Astrocyte of the spinal cord (primary cell): ENCODE measurements at places on chromosomes 12 and 14.

GRCh38 chr12:79549531-79550271, 141.1 kb downstream of the PAWR start:
- DNase-seq, result peak; percentile 55

DNA sequence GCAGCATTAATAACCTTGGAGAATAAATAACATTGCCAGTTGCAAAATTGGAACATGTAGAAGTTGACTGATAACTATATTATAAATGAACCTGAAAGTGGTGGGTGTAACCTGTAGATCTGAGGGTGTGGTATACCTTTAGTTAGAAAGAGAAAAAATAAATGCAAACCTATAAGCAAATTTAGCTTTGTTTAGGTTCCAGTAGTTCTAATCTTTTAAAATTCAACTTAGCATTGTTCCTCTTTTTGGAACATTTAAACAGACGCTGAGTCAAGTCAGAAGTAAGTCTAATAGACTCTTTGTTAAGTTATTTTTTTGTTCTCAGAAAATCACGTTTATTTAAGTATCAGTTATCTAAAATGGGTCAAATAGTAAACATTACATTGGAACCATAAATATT, 120.0 kb downstream of the DNAI7 start:
- DNase-seq, result no peak

DNA sequence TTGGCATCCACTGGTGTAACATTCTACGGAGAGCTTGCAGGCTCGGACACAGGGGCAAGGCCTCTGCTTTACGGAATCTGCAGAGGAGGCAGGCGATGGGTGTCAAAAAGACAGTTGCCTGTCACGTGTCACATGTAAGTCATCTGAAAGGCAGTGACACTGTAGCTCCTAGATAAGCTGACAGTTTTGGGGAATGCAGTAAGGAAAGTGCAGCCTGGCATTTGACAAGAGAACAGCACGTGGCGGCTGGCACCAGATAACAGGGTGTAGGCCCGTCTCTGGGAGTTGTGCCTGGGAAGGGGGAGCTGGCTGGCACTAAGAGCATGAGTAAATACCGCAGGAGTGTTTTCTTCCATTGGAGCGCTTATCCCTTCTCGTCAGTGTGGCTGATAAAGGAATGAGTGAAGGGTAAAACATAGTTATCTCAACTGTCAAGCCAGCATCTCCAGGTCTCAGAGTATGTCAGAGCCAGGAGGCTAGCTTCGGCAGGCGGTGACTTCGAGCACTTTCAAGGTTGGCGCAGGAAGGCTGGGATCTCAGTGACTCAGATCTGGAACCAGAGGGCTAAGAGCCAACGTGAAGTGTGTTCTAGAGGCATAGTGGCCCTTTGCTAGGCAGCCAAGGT, 26.1 kb downstream of the ADCK1 start:
- no peak for DNase-seq

DNA sequence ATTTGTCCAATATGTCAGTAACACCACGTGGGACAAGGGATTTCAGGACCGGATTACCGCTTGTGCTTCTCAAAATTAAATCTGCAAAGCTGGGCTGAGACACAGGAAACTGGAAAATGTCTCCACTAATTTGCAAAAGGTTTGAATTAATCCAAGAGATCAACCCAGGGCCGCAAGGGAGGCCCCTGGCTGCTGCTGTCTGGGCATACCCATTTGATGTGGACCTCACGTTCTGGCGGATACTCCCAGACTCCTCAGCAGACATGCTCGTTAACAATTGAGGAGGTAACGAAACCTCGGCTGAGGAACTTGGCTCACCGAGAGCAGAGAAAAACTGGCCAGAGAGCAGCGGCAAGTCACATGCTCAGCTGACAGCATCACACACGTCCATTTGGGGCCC, 180.6 kb downstream of the SLC15A4 start:
- no peak for DNase-seq

GRCh38 chr14:26873362-26873960, 275.6 kb upstream of the NOVA1 start:
- DNase-seq, result no peak

DNA sequence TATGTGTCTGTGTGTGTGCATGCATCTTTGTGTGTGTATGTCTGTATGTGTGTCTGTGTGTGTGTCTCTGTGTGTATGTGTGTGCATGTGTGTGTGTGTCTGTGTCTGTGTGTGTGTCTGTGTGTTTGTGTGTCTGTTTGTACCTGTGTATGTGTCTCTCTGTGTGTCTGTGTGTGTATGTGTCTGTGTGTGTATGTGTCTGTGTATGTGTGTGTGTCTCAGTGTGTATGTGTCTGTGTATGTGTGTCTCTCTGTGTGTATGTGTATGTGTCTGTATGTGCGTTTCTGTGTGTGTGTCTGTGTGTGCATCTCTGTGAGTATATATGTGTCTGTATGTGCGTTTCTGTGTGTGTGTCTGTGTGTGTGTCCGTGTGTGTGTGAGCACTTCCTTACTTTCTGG, 39.6 kb upstream of the SMOC1 start:
- no peak for DNase-seq

DNA sequence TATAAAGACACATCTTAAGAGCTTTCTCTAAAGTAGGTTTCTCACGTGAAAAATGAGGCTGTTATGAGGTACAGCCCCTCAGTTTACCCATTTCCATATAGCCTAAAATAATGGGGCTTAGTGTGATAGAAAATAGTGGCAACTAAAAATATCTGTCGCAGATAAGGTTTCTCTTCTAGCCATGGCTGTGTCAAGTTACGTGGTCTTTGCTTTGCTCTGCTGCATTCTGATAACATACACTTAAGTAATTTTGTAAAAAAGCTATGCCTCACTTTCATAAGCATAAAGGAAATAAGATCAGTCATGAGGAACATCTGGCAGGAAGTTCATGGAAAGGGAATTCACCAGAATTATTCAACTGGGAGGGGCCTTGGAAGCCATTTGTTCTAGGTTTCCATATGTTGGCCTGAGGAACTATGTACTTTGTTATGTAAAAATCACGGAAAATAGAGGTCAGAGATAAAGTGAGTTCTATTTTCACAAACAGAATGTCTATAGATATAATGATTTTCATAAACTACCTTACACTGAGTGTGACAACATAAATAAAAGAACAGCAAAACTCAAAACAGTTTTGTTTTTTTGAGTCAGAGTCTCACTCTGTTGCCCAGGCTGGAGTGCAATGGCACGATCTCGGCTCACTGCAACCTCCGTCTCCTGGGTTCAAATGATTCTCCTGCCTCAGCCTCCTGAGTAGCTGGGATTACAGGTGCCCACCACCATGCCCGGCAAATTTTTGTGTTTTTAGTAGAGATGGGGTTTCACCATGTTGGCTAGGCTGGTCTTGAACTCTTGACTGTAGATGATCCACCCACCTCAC, 195.6 kb upstream of the KRR1 start:
- DNase-seq, result peak; percentile 77

- no peak for DNase-seq
These were observed 198.9 kb downstream of the BMP4 start for GRCh38 chr14:53757732-53758131.

GRCh38 chr12:19771858-19772257, 332.6 kb downstream of the AEBP2 start:
- peak; percentile 92 for DNase-seq

DNA sequence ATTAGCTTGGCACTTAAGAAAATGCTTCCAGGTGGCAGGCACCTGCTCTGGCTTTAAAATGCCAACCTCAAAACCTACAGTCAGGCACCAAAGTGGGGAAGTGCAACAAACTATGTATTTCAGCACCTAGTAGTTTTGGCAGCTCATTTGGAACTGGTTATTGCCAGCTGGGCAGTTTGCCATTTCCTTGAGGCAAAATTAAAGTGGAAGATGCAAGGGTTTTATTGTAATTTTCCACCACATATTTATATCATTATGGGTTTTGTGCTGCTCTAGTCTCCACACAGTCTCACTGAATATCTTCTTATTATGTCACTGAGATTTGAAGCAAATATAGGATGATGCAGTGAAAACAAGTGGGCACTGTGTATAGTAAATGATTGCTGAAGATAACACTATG, 117.0 kb downstream of the PRKD1 start:
- no peak for DNase-seq

- no peak for DNase-seq
These were observed 11.8 kb downstream of the SLC6A12 start for GRCh38 chr12:202081-202731.

- DNase-seq, result peak; percentile 72
These were observed 47.7 kb downstream of the ELK3 start for GRCh38 chr12:96241846-96242256.

GRCh38 chr12:30979371-30980259, 53.1 kb downstream of the TSPAN11 start:
- no peak for DNase-seq

DNA sequence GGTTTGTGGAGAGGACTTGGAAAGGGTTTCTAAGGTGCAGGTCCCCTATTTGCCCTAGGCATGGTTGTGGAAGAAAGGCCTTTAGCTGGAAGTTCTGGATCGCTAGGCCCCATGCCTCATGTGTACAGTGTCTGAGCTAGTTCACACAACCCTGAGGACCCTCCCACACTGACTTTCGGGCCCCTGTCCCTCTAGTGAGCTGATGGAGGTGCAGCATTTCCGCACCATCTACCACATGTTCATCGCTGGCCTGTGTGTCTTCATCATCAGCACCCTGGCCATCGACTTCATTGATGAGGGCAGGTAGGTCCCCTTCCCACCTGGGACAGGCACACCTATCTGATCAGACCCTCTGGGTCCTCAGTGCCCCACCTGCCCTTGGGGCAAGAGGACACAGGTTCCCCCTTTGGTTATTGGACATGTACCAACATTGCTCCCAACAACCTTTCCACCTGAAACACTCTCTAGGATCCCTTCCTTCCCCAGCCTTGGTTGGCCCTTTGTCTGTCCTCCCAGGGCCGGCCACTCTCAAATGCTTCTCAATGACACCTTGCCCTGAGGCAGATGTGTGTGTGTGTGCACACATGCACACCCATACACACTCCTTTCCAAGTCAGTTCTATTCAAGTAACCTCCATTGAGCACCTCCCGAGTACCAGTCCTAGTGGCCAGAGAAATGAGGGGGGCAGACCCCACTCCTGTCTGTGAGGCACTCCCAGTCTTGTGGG, 2.6 kb downstream of the SOAT2 start:
- no peak for DNase-seq

DNA sequence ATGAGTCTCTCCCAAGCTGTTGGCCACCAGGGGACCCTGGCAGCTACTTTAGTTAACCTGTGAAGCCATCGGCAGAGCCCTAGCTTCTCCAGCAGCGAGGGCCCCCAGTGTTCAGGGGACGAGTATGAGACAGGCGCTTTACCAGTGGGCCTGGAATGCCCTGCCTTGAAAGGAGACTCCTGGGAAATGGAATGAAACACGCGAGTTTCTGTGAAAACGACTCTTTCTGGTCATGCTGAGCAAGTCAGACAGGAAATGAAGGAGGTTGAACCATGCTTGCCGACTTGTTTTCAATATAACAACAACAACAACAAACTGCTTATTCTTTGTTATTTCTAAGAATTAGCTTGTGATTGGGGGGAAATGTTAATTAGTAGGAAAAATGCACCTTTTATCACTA, 42.9 kb downstream of the SFSWAP start:
- DNase-seq, result no peak

GRCh38 chr12:68224613-68225285, 861 bp downstream of the IL26 start:
- DNase-seq, result peak; percentile 84

GRCh38 chr12:62291864-62292760, 31.9 kb downstream of the USP15 start:
- DNase-seq, result peak; percentile 46

DNA sequence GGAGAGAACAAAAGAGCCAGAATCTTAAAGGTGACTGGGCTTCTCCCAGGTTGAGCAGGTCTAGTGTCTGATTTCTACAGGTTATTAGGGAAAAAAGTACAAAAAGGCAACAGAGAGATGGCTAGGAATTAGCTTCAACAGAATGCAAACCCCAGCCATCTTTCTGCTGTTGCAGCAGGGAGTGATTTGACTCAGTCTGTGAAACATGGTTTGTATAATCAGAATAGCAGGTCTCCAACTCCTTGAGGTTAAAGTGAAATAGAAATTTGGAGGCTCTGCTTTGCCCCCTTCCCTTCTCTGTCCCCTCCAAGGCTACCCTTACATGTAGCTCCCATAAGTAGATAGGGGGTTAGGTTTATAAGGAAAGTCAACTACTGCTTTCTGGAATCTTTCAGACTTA, 105.8 kb downstream of the AKAP6 start:
- DNase-seq, result no peak

DNA sequence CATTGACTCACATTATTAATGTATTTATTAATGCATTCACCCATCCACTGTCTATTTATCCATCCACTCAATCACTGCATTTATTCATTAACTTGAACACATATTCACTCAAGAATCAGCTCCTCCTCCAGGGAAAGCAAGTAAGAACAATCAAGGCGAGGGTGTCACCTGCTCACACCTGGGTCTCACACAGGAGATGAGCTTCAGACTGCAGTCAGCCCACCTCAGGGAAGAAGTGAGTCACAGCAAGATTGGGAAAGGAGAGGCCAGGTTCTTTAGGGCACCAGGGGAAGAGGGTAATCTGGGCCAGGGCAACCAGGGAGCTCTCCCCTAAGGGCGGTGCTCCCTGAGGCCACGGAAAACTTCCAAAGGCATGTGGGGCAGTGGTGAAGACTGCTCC, 367.3 kb downstream of the BCL11B start:
- DNase-seq, result no peak
